PC-9 (cell line): ENCODE measurements at places on chromosomes 16 and 17.

DNA sequence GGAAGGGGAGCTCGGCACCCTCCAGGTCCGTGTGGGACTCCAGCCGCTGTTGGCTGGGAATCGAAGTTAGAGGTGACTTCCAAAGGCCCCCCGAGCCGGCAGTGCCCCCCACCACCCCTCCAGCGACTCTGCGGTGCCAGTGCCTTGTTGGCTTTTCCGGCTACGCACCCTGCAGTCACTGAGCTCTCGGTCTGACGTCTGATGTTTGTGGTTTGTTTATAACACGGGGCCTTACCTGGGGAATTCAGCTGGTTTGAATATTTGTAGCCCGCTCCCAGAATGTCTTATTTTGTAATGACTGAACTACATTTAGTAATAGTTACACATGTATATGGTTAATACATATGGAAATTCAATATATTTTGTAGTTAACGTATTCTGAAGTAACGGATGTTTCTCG is 7.1 kb upstream of the BAIAP3 start:
- DNase-seq = no peak
- no peak overlapping the region for H3K4me3 ChIP-seq
- H3K27me3 ChIP-seq = no peaks in the 10 kb centered on the region
- H3K4me1 ChIP-seq = peaks cover 2% of the 10 kb centered on the region

- H3K36me3 ChIP-seq = no peaks in the 10 kb centered on the region
- H3K27me3 ChIP-seq = no peaks in the 10 kb centered on the region
- no peaks in the 10 kb centered on the region for H3K4me1 ChIP-seq
- H3K4me3 ChIP-seq = no peak overlapping the region
These were observed 602.0 kb upstream of the C16orf82 start for GRCh38 chr16:26464576-26465266.

DNA sequence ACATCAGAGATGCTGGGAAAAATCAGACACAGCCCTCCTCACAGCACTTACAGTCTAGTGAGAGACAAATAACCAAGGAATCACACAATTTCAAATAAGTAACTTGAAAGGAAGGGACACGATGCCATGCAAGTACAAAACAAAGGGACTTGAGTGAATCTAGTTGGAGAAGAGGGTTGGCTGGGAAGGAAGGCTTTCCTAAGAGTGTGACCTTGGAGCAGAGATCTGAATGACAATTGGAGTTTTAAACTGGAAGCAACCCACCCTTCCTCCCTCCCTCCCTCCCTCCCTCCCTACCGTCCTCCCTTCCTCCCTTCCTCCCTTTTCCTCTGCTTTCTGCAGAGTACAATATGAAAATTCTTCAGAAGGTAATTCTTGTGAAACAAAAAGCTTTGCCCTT is 31.1 kb downstream of the ADAMTS18 start:
- peaks cover 19% of the 10 kb centered on the region for H3K4me1 ChIP-seq
- H3K27me3 ChIP-seq = no peaks in the 10 kb centered on the region
- H3K4me3 ChIP-seq = no peak overlapping the region

GRCh38 chr17:83062818-83063671 is 16.4 kb upstream of the METRNL start:
- H3K4me1 ChIP-seq = peaks cover 10% of the 10 kb centered on the region
- no peaks in the 10 kb centered on the region for H3K27me3 ChIP-seq
- no peaks in the 10 kb centered on the region for H3K36me3 ChIP-seq
- no peak for DNase-seq
- no peak overlapping the region for H3K4me3 ChIP-seq

DNA sequence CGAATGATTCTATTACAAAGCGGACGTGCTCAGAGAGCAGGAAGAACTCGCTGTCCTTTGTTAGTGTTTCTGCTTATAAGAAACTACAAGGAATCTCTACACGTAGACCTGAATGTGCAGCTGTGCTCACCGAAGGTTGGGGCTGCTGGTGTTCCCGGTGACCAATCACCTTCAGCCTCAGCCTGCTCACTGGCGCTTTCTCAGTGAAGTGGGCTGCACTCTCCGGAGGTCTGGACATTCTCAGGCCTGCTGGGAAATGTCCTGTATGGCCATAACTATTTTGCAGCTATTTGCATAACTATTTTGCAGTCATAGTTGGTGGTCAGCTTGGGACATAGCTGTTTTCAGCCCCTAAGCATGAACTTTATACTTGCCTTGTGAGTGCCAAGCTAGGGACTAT is 9.7 kb upstream of the CIAO3 start:
- no peaks in the 10 kb centered on the region for H3K27me3 ChIP-seq
- no peak overlapping the region for H3K27ac ChIP-seq
- DNase-seq = no peak
- no peaks in the 10 kb centered on the region for H3K4me1 ChIP-seq
- no peak overlapping the region for H3K4me3 ChIP-seq

- H3K36me3 ChIP-seq = no peaks in the 10 kb centered on the region
- peaks cover 23% of the 10 kb centered on the region for H3K4me1 ChIP-seq
- no peak overlapping the region for H3K27ac ChIP-seq
- H3K4me3 ChIP-seq = no peak overlapping the region
- DNase-seq = no peak
These were observed 175.6 kb downstream of the SOX9 start for GRCh38 chr17:72296456-72296855.

DNA sequence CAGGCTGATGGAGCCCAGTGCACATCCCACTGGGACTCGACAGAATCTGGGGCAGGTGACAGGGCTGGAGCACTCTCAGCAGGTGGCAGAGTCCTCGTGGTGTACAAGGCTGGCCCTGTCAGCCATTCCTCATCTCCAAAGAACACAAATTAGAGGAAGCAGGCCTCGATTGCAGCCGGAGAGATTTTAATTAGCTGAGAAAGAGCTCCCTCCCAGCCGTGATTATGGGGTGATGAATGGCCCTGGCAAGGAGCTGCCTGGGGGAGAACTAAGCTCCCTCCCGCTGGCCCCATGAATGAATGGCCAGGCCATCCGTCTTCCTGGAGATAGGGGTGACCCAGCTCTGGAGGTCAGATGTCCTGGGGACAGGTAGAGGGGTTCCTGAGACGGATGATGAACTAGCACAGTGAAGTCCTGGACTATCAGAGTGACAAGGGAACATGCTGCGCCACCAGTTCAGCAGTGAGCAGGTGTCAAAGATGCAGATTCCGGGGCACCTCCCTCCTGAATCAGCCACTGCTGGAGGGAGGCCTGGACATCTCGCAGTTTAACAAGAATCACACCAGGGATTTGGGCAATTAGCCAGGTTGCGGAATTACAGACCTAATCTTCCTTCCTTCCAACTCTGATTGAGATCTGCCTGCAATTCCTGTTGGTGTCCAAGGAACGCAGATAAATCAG is 35.5 kb downstream of the PIMREG start:
- no peak for DNase-seq
- peaks cover 10% of the 10 kb centered on the region for H3K4me1 ChIP-seq
- H3K27me3 ChIP-seq = no peaks in the 10 kb centered on the region
- no peak overlapping the region for H3K27ac ChIP-seq
- no peak overlapping the region for H3K4me3 ChIP-seq
- H3K36me3 ChIP-seq = no peaks in the 10 kb centered on the region

GRCh38 chr17:65071861-65072260 is 15.3 kb upstream of the GNA13 start:
- H3K27ac ChIP-seq = no peak overlapping the region
- no peak for DNase-seq
- H3K36me3 ChIP-seq = no peaks in the 10 kb centered on the region

DNA sequence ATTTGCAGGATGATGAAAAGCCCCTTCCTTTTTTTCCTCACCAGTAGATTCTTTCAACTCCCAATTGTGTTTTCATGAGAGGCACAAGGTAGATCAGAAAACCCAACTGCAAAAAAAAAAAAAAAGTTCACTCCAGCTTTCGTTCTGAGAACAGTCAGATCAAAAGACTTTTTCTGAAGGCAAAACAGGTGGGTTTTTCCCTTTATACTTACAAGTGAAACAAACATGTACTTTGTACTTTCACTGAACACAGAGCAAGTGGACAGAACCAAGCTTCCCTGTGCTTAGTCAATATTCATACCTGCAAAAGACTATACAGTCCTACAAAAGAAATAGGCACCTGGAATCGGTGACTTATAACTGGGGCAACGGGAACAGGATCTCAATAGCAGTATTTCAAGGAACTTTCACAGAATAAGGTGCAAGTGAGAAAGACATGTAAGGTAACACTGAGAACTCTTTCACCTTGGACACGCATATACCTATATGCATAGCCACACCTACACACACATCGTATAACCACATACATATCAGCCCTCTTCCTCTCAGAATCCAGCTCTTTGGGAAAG is 54.1 kb downstream of the TOX3 start:
- peaks cover 7% of the 10 kb centered on the region; the same call in 1 of the 2 replicates for H3K27me3 ChIP-seq
- DNase-seq = no peak
- H3K36me3 ChIP-seq = no peaks in the 10 kb centered on the region
- H3K27ac ChIP-seq = no peak overlapping the region
- H3K4me3 ChIP-seq = no peak overlapping the region
- no peaks in the 10 kb centered on the region for H3K4me1 ChIP-seq

DNA sequence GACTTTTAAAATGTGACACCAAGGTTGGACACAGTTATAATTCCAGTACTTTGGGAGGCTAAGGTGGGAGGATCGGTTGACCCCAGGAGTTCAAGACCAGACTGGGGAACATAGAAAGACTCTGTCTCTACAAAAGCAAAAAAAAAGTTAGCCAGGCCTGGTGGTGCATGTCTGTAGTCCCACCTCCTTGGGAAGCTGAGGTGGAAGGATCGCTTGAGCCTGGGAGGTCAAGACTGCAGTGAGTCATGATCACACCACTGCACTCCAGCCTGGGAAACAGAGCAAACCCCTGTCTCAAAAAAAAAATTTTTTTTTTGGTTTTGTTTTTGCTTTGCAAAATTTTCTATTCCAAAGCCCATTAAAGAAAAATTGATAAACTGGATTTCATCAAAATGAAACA is 281.4 kb downstream of the BCAS3 start:
- no peaks in the 10 kb centered on the region for H3K27me3 ChIP-seq
- H3K36me3 ChIP-seq = no peaks in the 10 kb centered on the region
- no peak overlapping the region for H3K4me3 ChIP-seq
- H3K4me1 ChIP-seq = no peaks in the 10 kb centered on the region
- DNase-seq = no peak

GRCh38 chr17:73644145-73645049 is at the start of gene SDK2:
Gene SDK2, minus strand, starts transcription at chr17:73644445. Its CDS starts 357 bp downstream, at chr17:73644088.
- H3K27me3 ChIP-seq = peaks cover 61% of the 10 kb centered on the region
- DNase-seq = no peak
- H3K27ac ChIP-seq = no peak within 1 kb of the TSS
- no peaks in the 10 kb centered on the region for H3K36me3 ChIP-seq
- no peaks in the 10 kb centered on the region for H3K4me1 ChIP-seq

GRCh38 chr16:83917152-83918120 is 18.5 kb downstream of the MLYCD start:
- H3K27ac ChIP-seq = no peak overlapping the region
- H3K36me3 ChIP-seq = no peaks in the 10 kb centered on the region
- no peaks in the 10 kb centered on the region for H3K27me3 ChIP-seq

GRCh38 chr16:75550211-75550662 is 5.8 kb downstream of the TMEM231 start:
- peaks cover 11% of the 10 kb centered on the region for H3K4me1 ChIP-seq
- no peak for DNase-seq
- H3K27me3 ChIP-seq = no peaks in the 10 kb centered on the region
- H3K4me3 ChIP-seq = no peak overlapping the region
- H3K27ac ChIP-seq = no peak overlapping the region

DNA sequence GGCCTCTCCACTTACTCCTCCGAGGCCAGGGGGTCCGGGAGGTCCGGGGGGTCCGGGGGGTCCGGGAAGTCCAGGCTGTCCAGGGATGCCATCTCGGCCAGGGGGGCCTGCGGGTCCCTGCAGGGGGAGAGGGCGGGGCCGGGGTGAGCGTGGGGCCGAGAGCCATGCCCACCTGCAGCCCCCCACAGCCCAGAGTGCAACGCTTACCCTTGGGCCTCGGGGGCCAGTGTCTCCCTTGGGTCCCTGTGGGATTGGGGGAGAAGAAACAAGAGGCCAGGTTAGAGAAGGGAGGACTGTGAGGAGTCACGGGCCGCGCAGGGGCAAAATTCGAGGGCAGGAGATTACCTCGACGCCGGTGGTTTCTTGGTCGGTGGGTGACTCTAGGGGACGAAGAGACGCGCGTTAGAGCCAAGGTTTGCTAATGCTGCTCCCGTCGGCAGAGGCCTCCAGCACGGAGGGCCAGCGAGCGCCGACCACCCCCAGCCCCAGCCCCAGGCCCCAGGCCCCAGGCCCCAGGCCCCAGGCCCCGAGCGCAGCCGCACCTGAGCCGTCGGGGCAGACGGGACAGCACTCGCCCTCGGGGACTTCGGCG is 2.1 kb downstream of the COL1A1 start:
- peaks cover 22% of the 10 kb centered on the region for H3K4me1 ChIP-seq
- H3K4me3 ChIP-seq = peak overlapping the region; percentile 62
- peak overlapping the region; percentile 84 for H3K27ac ChIP-seq
- DNase-seq = no peak
- H3K27me3 ChIP-seq = peaks cover 35% of the 10 kb centered on the region

DNA sequence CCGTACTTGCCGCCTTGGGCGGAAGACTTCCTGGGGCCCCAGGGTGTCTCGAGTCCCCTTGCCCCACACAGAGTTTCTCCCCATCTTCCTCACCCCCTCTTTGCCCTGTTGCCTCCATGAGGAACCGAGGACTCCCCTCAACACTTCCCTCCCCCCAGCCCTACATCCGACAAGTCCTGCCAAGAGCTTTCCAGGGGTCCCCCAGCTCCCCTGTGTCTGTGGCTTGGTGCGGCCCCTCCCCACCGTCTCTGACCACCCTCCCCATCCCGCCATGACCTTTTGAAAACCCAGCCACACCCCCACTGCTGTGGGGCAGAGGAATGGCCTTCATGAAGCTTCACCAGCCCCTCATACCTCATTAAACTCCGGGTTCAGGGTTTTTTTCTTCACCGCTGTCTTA is 11.4 kb downstream of the SCGB1C2 start:
- peaks cover 14% of the 10 kb centered on the region; the same call in 1 of the 2 replicates for H3K27me3 ChIP-seq
- no peaks in the 10 kb centered on the region for H3K36me3 ChIP-seq
- H3K4me1 ChIP-seq = no peaks in the 10 kb centered on the region

DNA sequence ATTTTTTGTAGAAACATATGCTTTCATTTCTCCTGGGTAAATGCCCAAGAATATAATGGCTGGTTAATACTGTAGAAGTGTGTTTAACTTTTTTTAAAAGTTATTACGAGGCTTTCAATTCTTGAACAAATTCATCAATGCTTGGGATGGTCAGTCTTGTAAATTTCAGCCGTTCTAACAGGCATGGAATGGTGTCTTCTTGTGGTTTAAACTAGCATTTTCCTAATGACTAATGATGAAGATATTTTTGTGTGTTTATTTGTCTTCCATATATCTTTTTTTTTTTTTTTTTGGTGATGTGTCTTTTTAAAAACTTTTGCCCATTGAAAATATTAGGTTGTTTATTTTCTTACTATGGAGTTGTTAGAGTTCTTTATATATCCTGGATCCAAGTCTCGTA is 67.1 kb downstream of the MGAT5B start:
- H3K36me3 ChIP-seq = no peaks in the 10 kb centered on the region
- no peak for DNase-seq

- H3K27me3 ChIP-seq = peaks cover 10% of the 10 kb centered on the region; the same call in 1 of the 2 replicates
- no peaks in the 10 kb centered on the region for H3K36me3 ChIP-seq
- H3K4me1 ChIP-seq = no peaks in the 10 kb centered on the region
- no peak for DNase-seq
- H3K4me3 ChIP-seq = no peak overlapping the region
These were observed 596.3 kb upstream of the SALL1 start for GRCh38 chr16:51747329-51747728.
